Sciatic nerve (tissue), 2 donors: ENCODE measurements at places on chromosomes 2 and 18. TPM values are rescaled to one million over a fixed set of nuclear protein-coding genes. Genes with fewer than 3 reads are reported as not detected.

KLHL30 gene
- 1.1 TPM for total RNA-seq

IL36G gene
- total RNA-seq = not detected

PAX8 gene
- 1.2 TPM for total RNA-seq

MAB21L4 gene
- not detected for total RNA-seq

SLC16A14 gene
- 7.4 TPM for total RNA-seq

WDCP gene
- 11.8 TPM for total RNA-seq

HOXD13 gene
- total RNA-seq = not detected

MRO gene
- total RNA-seq = 2.0 TPM

DNA sequence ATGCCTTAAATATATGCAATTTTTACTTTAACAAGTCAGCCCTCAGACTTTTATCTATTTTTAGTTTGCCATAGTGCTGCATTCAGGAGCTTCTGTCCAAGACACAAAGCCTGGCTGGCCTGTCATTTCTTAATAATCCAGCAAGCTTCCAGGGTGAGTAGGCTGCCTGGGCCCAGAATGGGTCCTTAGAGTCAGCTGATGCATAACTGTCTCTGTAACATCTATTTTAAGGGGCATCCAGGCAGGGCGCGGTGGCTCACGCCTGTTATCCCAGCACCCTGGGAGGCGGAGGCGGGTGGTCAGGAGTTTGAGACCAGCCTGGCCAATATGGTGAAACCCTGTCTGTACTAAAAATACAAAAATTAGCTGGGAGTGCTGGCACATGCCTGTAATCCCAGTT lies 11.8 kb upstream of the GNLY start:
- DNase-seq = no peak

- DNase-seq = no peak
Observed at GRCh38 chr2:176056406-176056805, 27.4 kb downstream of the EVX2 start.

GRCh38 chr2:37793004-37793403 lies 121.6 kb upstream of the CDC42EP3 start:
- DNase-seq = no peak

GRCh38 chr18:55998071-55998522 lies 410.1 kb upstream of the TCF4 start:
- DNase-seq = no peak

DNA sequence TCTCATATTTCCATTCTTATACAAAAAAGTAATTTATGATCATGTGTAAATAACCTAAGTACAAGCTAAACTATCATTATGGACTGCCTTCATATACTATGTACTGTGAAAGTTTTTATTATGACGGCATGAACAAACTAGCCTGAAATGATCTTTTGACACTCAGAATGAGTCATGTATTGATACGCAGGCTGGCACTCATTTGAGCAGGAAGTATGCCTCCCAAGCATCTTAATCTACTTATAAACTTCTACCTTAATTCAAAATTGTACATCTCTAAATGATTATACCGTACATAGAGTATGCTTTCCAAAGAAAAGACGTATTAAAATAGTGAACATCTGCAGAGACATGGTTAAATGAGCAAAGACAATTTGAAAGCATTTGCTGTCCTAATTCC lies 207.1 kb upstream of the SPOPL start:
- DNase-seq = no peak

- peak; percentile 75 for DNase-seq
Observed at GRCh38 chr2:11129598-11130449, 25.4 kb upstream of the SLC66A3 start.

- DNase-seq = no peak
Observed at GRCh38 chr18:61609131-61609530, 275.9 kb downstream of the CDH20 start.

GRCh38 chr18:34050661-34051060 lies 174.1 kb downstream of the NOL4 start:
- no peak for DNase-seq

DNA sequence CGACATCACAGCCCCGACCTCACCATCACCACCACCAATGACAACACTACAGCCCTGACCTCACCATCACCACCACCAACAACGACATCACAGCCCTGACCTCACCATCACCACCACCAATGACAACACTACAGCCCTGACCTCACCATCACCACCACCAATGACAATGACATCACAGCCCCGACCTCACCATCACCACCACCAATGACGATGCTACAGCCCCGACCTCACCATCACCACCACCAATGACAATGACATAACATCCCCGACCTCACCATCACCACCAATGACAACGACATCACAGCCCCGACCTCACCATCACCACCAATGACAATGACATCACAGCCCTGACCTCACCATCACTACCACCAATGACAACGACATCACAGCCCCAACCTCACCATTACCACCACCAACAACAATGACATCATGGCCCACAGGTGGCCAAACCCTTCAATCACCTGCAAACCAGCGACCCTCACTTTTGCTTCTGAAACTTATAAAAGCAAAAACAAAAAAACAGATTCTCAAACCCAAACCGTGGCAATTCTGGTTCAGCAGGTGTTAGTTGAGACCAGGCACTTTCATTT lies 70.7 kb upstream of the TMEM18 start:
- DNase-seq = no peak

DNA sequence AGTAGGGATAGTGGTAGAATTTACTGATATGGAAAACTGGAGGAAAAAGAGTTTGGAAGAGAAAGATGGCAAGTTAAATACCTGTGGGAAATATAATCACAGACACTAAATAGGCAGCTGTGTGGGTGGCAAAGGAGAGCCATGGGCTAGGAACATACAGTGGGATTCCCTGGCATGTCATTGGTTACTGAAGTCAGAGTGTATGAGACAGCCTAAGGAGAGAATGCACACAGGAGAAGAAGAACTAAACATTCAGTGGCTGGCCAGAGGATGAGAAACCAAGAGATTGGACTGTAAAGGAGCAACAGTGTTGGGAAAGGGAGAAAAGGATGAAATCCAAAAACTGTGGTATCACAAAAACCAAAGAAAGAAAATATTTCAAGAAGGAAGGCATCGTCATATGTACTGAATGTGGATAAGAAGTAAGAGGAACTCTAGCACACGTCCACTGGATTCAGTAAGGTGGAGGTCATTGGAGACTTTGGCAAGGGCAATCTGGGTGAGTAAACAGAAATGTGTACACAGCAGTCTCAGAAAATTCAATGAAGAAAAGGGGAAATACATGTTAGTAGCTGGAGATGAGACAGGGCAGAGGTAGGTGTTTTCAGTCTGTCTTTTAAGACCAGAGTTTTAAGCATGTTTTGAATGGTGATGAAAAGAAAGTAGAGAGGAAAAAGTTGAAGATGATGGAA lies 83.3 kb downstream of the SPIRE1 start:
- no peak for DNase-seq

DNA sequence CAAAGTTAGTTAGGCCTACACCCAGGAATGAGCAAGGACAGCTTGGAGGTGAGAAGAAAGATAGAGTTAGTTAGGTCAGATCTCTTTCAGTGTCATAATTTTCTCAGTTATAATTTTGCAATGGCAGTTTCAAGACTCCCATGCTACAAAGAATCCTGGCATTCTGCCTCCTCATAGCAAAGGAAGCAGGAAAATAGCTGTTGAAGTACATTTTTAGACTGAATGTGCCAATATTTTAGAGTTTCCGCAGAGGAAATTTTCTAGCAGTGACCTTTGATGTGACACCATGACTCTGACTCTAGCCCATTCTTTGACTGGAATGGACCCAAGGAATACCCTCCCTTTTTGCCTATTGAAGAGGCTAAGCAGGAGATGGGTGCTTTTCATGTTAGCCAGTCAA lies 371.7 kb downstream of the PIK3C3 start:
- DNase-seq = no peak

DNA sequence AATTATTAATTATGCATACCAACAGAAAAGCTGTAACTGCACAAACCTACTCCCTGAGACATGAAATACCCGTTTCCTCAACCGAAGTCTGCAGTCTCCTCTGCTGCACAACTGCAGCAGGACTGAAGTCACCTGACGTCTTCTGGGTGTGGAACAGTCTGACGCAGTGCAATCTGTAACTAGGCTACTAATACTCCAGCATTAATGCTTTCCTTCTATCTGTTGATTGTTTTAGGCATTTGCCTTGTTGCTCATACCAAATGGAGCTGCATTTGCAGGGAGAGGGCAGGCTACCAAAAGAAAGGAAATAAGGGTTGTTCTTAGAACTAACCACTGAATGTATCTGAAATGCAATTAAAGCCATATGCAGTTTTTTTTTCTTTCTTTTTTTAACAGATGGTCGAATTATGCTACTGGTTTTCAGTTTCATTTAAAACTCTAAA lies 40.1 kb downstream of the RTN4 start:
- DNase-seq = no peak

- DNase-seq = no peak
Observed at GRCh38 chr2:98012561-98012991, 16.8 kb upstream of the TMEM131 start.

DNA sequence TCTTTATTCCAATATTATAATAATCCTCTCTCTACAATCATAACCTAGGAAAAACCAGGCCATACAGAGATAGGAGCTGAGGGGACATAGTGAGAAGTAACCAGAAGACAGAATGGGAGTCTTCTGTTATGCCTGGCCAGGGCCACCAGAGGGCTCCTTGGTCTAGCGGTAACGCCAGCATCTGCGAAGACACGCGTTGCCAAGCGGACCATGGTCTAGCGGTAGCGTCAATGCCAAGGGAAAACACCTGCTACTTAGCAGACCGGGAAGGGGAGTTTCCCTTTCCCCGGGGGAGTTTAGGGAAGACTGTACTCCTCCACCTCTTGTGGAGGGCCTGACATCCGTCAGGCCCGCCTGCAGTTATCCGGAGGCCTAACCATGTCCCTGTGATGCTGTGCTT lies 36.6 kb downstream of the ARL6IP6 start:
- no peak for DNase-seq

GRCh38 chr2:105882341-105882740 lies 137.6 kb downstream of the NCK2 start:
- DNase-seq = no peak

DNA sequence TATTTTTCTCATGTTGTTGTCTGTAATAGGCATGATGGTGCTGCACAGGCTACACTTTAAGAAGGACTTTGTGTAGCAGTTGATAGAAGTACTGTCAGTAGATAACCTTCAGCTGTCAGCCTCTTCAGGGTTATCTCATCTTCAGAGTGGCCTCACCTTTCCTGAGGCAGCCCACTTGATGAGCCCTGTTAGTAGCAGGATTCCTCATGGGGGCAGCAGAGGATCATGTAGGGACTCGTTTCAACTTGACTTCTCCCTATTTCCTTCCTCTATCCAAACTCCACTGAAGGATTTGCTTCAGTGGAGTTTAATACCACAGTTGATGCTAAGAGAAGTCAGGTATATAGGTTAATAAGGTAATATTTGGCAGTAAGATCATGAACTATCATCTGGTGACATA lies 530.3 kb upstream of the FSIP2 start:
- DNase-seq = no peak

DNA sequence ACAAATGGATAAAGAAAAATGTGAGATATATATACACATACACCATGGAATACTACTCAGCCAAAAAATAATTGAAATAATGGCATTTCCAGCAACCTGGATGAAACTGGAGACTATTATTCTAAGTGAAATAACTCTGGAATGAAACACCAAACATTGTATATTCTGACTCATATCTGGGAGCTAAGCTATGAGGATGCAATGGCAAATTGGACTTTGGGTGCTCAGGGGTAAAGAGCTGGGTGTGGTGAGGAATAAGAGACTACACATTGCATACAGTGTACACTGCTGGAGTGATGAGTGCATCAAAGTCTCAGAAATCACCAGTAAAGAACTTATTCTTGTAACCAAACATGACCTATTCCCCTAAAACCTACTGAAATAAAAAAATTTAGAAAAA lies 636.0 kb upstream of the LRATD1 start:
- DNase-seq = no peak

DNA sequence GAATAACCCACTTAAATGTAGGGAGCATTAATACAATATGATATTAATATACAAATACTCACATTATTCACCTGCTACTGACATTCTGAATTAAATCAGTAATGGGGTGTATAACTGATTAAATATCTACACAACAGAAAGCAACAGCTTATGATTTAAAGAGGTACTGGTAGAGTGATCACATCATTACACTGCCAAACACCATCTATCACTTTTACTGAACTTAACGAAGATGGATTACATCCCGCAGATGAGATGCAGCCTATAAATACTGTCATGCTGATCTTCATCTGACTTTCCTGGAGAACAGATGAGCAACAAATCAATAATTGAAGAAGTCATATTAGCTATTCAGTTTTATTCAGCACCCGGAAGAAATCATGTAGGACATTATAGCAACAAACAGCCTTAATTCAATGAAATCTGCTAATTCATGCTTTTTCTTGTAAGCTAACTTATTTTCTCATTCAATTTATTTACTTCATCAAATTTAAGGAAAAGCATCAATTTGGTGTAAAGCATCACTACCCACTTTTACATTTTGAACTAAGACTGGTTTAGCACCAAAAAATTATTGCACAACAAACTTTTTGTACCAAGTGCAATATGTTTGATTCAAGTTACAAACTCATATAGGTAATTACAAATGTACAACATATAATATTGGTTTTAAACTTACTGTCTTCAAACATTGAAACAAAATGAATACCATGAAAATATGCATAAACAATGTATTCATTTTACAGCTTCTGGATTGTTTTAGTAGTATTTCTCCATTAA lies 1509.0 kb downstream of the LRP1B start:
- no peak for DNase-seq

- no peak for DNase-seq
Observed at GRCh38 chr2:102236132-102236531, 49.3 kb downstream of the IL1RL2 start.

- DNase-seq = peak; percentile 82
Observed at GRCh38 chr2:219344751-219345430, 12.3 kb upstream of the RESP18 start.

GRCh38 chr2:98389251-98389605 lies 43.0 kb downstream of the CNGA3 start:
- no peak for DNase-seq

DNA sequence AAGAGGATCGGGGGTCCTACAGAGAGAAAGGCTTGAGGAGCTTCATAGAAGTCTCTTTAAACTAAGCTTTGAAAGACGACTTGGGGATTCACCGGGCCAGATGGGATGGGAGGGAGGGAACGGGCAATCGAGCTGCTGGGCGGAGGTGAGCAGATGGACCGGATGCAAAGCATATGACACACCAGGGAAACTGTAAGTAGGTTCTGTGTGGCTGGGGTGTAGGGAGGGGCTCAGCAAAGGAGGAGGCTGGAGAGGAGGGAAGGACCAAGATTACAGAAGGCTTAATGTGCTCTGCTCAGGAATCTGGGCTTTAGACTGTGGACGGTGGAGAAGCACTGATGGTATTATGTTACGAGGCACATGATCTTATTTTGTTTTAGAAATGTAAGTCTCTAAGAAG lies 131.5 kb downstream of the MAIP1 start:
- DNase-seq = no peak

GRCh38 chr18:23900994-23901393 lies 113.6 kb upstream of the TTC39C start:
- DNase-seq = no peak
